ENCODE measurements at places on chromosomes 7 and 10.

DNA sequence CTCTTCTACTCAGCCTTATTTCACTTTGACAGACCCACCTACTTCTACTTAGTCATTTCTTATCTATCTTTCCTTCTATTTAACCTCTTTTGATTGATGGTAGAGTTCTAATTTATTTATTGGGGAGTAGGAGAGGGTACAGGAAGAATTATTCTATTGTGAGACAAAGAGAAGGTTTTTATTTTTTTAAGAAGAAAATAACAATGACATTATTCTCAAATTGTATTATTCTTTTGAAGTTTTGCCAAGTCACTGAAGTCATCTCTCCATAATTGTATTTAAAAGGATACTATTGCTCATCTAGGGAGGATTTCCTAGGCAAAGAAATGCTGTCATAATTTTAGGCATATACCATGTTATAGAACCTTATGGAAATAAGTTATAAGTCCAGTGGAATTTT lies 52.7 kb downstream of the ITGB8 start:
- DNase-seq, result no peak

DNA sequence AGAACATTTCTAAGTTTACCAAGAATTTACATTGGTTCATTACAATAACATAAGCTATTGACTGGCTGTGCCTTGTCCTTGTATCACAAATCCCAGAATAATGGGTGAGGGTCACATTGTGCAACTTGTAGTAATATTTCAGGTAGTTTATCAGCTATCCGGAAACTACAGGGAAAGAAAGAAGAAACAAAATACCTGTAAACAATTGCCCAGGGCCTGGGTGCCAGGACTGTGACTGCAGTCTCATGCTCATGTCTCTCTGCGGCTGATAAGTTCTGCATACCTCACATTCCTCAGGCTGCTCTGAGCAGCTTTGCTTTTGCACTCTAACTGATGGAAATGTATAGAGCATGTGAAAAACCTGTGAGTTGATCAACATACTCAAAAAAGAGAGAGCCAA lies 131.8 kb upstream of the TRIM24 start:
- no peak for DNase-seq

DNA sequence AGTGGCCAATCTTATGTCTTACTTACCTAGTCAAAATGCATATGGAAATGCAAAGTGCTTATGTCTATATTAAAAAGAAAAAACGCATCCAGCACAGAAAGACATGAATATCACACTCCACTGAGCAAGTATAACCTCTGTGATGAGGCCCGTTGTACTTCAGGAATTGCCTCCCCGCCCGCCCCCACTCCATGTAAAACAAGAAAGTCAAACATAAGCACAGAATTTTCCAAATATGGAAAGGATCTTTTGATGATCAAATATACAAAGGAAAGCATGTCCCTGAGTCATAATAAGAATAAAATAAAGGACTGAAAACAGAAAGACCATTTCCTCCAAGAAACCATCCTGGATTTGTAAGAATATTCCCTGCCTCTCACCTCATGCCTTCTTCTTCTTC lies 229.1 kb downstream of the BAMBI start:
- peak; percentile 54 for DNase-seq

- peak; percentile 86 for DNase-seq
Measured at GRCh38 chr10:77641788-77642397, 4.3 kb upstream of the KCNMA1 start.

DNA sequence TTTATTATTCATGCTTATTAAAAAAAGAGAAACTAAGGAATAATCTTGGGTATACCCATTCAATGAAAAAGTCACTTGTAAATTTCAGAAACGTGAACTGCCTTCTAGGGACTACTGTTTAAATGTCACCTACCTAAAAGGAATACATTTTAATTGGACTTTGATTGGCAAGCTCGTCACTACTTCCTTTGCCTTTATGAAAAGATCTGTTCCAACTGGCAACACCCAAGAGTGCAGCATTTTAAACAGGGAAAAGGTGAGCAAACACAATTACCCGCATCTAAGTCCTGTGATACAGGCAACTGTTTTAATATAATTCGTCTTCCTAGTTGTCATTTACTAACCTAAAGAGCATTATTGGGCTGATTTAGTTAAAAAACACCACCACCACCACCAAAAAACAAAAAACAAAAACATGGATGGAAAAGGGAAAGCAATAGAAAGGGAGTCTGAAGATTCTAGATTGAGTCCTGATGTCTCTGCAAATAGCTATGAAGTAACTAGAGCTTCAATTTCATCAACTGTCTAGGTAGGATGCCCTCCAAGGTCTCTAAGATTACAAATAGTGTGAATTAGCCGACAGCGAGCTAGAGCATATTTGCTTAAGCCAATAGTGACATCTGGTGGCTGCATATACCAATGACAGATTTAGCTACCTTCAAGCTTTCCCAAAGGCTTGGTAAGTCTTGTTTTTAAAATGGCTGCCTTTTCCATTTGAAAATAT lies 33.8 kb upstream of the ICA1 start:
- DNase-seq, result peak; percentile 77

- no peak for DNase-seq
Measured at GRCh38 chr7:150909200-150909995, 57.1 kb downstream of the AOC1 start.

DNA sequence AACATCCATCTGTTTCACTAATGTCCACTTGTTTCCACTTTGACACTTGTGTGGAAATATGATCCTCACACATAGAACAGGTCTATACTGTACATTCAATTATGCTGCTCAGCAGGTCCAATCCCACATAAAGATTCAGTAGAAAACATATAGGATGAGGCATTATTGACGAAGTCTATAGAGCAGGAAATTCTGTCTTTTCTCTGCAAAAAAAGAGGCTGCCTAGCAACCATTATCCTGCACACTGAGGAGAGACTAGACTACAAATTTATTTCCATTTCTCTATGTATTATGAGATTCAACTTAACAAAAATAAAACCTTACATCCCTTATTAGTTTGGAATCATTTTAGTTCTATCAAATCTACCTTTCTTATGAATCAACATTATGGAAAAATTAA lies 204.6 kb upstream of the POM121L12 start:
- DNase-seq, result no peak

GRCh38 chr7:55181762-55182161 lies 162.9 kb downstream of the EGFR start:
- no peak for DNase-seq

GRCh38 chr7:135602304-135602703 lies 44.6 kb downstream of the NUP205 start:
- DNase-seq, result no peak

DNA sequence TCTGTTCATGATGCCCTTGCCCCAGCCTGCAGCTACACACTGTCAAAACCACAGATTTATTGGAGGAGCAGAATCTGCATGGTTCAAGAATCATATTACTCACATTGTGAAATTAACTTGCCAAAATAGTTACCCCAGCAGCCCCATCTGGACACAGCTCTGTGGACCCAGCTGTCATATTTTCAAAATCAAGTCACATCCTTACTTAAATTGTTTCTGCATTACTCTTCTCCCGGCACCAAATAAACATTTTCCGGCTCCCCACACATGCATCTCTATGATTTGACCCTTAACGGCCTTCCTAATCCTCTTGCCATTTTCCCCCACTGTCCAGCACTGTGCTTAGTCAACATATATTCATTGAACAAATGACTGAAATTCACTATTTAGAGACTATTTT lies 43.8 kb upstream of the GPR26 start:
- peak; percentile 19 for DNase-seq

GRCh38 chr7:86790383-86790782 lies 146.7 kb downstream of the GRM3 start:
- DNase-seq, result no peak

DNA sequence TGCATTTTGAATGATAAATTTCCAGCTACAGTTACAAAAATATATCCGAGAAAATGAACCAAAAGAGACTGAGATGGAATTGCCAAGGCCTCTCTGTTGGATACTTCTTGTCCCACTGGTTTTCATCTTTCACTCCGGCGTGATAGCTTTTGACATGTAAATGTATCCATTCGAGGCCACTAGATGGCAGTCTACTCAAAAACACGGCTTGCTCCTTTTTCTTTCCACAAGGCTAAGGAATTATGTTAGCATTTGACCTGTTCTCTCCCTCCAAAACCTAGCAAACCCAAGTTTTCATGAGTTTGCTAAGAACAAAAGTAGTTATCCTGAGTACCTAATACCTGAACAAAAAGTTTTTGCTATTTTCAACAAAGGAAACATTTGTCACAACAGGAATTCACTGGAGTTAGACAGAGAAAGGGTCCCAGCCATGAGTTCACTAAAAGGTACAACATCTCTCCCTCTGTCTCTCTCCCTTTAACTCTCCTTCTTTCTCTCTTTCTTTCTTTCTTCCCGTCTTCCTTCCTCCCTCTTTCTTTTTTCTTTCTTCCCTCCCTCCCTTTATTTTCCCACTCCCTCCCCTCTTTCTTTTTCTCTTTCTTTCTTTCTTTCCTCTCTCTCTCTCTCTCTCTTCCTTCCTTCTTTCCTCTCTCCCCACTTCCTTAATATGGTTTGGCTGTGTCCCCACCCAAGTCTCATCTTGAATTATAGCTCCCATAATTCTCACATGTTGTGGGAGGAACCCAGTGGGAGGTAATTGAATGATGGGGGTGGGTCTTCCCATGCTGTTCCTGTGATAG lies 207.9 kb upstream of the MYO3A start:
- peak; percentile 40 for DNase-seq

DNA sequence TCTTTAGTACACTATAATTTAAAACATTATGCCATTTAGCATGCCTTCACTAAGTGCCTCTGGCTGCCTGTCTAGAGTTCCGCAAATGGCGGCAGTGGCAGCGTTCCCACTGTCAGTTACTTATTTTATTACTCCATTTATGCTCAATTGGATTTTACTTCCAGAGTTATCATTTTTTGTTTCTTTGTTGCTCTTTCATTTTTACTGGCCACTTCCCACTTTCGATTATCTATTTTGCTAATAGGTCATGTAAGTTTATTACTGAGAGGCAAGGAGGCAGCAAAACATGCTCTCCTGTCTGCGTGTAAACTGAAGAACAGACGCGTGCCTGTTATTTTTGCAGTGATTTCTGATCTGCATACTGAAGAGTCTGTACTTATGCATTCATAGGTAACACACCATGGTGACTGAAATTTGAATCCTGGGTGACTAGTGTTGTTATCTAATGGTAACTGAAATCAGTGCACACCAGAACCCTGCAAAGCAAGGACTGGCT lies 23.1 kb downstream of the KDM7A start:
- no peak for DNase-seq

DNA sequence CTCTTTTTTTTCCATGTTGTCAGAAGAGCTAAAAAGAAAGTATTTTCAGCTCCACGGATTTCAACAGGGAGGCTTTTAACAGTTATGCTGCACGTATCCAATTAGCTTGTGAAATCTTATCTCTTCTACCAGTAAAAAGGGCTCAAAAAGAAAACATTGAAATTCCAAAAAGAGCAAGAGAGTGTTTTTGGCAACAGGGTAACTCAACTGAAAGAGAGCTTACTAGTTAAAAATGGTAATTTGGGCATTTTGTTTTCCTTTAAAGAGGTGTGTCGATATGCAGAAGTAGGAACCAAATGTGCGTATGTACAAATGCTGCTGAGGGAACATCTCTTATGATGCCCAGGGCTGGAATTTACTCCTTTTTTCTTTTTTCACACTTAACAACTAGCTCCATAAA lies 292.8 kb downstream of the PRKG1 start:
- no peak for DNase-seq

DNA sequence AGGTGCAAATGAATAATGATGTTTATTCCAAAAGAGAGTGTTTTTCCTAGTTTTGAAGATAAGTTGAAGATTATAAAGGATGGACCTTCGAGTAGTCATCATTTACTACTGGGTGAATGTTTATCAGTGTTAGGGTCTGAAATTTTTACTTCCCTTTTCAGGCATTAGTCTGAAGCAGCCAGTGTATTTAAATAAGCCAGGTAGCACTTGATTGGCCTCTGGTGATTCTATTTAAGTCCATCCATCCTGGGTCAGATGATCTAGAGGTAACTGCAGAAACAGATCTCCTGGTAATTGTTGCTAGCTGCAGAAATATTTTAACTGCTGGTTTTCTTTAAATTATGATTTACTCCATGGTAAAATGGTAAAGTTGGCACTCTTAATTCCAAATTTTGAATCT lies 34.1 kb upstream of the AGR2 start:
- DNase-seq, result no peak

- peak; percentile 59 for DNase-seq
Measured at GRCh38 chr10:72756674-72757385, 64.9 kb downstream of the MCU start.

DNA sequence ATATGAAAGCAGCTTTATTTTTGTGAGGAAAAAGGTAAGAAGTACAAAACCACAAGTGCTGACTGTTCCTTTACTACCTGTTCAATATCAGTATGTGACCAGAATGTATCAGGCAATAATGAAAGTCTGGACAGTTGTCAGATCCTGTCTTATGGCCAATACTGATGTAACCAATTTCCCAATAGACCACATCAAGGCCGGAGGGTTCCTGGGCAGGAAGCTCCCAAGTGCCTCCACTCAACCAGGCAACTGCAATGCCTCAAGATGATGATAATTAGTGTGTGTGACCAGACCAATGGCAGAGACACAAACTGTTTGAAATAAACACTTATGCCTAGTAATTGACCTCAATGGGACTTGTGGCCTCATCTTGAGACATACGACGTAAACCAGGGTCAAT lies 149.4 kb upstream of the ASAH2 start:
- DNase-seq, result no peak

- DNase-seq, result peak; percentile 46
Measured at GRCh38 chr7:15326044-15326644, 235.7 kb downstream of the AGMO start.

GRCh38 chr10:98269435-98269912 lies 1.5 kb upstream of the LOXL4 start:
- peak; percentile 90 for DNase-seq

GRCh38 chr7:94567396-94567795 lies 57.8 kb downstream of the CASD1 start:
- no peak for DNase-seq

DNA sequence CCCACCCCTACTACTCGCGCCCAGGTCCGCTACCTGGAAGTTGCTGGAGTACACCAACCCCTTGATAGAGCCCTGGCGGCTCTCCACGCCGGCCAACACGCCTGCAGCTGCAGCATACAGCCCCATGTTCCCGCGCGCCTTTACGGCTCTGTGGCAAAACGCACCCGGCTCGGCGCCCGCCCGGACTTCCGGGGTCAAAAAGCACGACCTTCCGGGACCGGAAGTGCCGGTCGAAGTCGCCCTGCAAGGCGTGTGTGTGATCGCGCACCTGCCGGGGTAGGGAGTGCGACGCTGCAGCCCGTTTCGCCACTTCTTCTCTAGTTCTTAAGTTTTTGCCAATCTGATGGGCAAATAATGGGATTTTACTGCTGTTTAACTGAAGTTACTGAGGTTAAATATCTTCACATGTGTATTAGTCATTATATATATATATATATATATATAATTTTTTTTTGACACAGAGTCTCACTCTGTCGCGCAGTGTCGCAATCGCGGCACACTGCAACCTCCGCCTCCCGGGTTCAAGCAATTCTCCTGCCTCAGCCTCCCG lies at the start of gene NSUN5:
NSUN5 (minus strand) TSS at position 162 of the 550 bp plus-strand sequence; CDS start at position 126, 36 bp downstream.
- DNase-seq, result peak; percentile 65

- DNase-seq, result no peak
Measured at GRCh38 chr7:139054101-139054500, 18.3 kb upstream of the ZC3HAV1L start.

- DNase-seq, result no peak
Measured at GRCh38 chr10:121268363-121268762, 329.9 kb downstream of the FGFR2 start.

Measured in fibroblast of skin of scalp (primary cell).